ENCODE measurements at places on chromosomes 13 and 19. TPM values are rescaled to one million over a fixed set of nuclear protein-coding genes. Genes with fewer than 3 reads are reported as not detected.

Gene CEACAM16
- not detected for total RNA-seq

Gene CABP5
- total RNA-seq: not detected

Gene JSRP1
- total RNA-seq: 1.3 TPM

Gene KLK6
- 0.24 TPM for total RNA-seq

Gene CCNE1
- 27.8 TPM for total RNA-seq

Gene KLK14
- total RNA-seq: 0.50 TPM

Gene TICAM1
- 8.6 TPM for total RNA-seq

Gene TMEM143
- total RNA-seq: 4.3 TPM

Gene ZNF805
- 2.1 TPM for total RNA-seq

Gene VSTM1
- 0.57 TPM for total RNA-seq

Gene MISP3
- total RNA-seq: 3.6 TPM

Gene C19orf67
- not detected for total RNA-seq

Gene TNFRSF19
- 3.4 TPM for total RNA-seq

Data from A549 treated with DMSO at 1 μM for 4 hours (cell line).